ENCODE measurements at places on chromosomes 7 and 10.

DNA sequence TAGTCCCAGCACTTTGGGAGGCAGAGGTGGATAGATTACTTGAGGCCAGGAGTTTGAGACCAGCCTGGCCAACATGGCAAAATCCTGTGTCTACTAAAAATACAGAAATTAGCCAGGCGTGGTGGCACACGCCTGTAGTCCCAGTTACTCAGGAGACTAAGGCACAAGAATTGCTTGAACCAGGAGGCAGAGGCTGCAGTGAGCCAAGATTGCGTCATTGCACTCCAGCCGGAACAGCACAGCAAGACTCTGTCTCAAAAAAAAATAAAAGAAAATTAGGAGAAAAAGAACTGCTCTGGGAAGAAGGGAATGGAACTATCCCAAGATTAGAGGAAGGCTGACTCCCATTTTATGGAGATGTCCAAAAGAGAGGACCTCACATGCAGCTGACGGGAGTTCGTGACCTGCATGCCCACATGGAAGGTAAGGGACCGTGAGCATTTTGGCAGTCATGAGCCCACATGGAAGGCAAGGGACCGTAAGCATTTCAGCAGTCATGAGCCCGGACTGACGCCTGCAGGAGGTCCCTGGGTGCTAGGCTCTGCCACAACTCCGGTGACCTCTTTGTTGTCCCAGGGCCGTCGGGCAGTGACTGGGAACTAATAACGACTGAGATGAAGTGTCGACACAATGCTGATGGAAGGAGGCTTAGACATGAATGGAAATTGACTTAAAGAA, 18.6 kb upstream of the GTPBP4 start:
- no peak for DNase-seq

GRCh38 chr7:31687024-31687748, at the start of gene PPP1R17:
Gene PPP1R17 (plus strand): TSS chr7:31687215. CDS start chr7:31692442, 5,227 bp downstream.
- DNase-seq, result no peak

DNA sequence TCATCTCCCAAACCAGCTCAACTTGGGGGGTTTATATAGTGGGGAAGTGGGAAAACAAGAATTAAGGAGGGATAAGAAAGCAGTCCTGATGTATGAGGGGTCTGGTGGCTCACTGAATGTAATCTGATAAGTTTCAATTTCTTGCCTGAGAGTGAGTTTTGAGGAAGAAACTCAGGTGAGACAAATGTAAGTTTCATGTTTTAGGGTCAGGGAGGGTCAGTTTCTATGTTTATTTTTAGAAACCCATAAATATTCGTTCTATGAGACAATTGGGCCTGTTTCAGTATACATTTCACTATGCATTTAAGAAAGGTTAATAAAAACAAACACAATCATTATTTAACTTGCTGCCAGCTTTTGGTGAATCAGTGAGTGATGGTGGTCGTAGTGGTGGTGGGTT, 128.0 kb upstream of the MBL2 start:
- DNase-seq, result no peak

DNA sequence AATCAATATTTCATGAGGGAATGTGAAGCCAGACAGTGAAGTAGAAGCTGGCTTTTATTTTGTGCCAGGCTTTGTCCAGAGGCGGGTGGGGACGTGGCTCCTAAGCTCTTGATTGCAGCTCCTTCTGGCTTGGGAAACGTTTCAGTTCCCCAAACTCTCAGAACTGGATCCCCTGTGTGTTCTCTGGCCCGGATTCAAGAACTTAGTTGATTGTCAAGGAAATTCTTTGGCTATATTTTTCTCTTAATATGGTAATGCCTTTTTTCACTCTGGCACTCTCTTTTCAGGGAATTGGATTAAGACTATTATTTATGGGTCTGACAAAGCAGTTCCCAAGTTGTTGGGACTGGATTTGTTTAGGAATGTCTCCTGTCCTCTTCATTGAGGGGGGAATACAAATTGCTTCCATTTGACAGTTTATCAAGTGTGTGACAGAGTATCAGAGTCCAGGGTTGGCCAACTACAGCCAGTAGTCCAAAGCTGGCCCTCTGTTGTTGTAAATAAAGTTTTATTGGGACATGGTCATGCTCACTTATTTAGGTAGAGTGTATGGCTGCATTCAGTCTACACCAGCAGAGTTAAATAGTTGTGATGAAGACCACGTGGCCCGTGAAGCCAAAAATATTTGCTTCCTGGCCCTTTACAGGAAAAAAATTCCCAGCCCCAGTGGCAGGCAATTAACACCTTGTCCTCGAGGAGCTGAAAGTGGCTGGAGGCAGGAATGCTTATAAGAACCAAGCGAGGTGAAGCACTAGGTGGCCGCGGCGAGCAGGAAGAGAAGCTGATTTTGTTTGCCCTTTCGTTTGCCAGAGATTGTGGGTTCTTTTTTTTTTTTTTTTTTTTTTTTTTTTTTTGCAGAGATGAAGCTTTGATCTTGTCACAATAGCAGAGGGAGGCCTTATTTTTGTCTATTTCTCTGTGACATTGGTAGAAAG, 34.3 kb downstream of the HTRA1 start:
- DNase-seq, result peak; percentile 65

DNA sequence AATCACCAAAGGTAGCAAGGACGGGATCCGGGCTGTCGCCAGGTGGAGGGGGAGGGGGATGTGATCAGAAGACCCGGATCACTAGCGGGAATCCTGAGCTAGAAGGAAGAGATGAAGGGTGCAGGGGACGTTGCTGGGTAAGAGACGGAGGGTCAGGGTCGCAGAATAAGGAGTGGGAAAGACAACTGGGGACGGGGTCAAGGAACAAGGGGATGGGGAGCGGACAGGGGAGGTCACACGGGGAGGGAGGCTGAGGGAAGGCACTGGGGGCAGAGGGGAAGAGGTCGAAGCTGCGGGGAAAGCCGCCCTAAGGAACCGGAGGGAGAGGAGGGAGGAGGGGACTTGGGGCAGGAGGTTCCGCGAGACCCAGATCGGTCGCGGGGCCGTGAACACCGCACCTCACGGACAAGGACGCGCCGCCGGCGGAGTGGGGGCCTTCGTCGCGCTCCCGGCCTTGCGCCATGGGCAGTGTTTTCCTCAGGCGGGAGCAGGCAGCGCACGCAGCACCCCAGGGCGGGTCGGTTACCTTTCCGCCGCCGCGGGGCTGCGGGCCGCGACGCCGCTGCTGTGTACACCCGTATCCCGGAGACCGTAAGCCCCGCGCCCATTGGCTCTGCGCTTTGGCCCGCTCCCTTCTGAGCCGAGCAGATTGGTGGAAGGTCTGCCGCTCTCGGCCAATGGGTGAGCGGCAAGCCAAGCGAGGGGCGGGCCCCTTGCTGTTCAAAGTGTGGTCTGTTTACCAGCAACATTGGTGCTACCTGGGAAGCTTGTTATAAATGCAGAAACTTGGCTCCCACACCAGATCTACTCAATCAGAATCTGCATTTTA, at the start of gene CFAP43:
TSS of gene CFAP43 (minus strand) at position 581 of the 829 bp plus-strand sequence. CDS start at position 463, 118 bp downstream.
- peak; percentile 84 for DNase-seq

DNA sequence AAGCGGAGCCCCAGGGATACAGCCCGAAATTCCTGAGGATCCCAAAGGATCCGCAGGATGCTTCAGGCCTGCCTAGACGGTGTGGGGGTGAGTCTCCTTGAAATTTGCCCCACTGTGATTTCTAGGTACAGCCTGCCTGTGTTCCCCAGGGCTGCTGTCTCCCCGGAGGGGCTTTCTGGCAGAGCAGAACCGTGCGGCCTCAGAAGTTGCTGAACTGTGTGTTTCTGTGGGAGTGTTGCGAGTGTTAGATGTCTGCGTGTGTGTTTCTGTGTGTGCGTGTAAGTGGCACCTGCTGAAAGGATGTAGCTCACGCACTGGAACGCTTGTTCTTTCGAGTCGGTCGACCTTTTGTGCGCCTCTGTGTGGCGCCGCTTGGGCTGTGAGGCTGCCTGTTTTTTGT, 27.8 kb upstream of the ZNF273 start:
- no peak for DNase-seq

DNA sequence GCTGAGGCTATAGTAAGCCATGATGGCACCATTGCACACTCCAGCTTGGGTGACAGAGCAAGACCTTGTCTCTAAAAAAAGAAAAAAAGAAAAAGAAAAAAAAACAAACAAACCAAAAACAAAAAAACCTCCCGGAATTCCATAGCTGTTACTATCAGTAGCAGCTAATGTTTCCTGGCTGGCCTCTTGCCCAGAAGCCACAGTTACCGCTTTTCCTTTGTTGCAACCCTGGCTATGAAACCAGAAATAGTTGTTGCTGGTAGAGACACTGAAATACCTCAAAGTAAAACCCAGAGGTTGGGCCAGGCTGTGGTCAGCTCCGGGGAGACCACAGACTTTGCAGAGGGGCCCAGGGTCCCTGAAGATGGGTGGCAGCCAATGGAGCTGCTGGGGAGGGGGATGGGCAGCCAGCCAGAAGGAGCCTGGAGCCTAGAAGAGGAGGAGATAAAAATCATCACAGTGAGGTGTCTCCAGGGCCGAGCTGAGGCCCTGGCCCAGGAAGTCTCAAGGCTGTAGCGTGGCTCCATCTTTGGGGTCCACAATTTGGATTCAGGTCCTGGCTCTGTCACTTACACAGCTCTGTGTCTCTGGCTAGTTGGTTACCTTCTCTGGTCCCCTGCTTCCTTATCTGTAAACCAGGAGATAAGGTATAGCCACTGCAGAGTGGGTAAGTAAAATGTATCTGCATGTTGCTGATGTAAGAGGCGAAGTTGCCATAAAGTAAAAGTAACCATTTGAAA, 3.4 kb upstream of the CHST12 start:
- DNase-seq, result peak; percentile 98

GRCh38 chr10:32144817-32145688, 88.8 kb upstream of the KIF5B start:
- DNase-seq, result no peak

- DNase-seq, result no peak
These were observed 8.5 kb downstream of the AKR1B15 start for GRCh38 chr7:134557391-134557790.

DNA sequence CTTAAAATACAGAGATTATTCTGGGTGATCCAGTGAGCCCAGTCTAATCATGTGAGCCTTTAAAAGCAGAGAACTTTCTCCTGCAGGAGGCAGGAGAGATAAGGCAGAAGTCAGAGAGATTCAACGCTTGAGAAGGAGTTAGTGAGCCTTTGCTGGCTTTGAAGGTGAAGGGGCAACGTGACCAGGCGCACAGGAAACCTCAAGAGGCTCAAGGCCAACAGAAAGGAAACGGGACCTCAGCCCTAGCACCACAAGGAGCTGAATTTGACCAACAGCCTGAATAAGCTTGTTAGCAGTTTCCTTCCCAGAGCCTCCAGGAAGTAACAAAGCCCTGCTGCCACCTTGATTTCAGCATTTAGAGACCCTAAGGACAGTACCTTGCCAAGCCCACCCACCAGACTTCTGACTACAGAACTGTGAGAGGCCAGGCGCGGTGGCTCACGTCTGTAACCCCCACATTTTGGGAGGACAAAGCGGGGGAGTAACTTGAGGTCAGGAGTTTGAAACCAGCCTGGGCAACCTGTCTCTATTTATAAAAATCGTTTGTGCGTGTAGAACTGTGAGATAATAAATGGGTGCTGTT, 87.3 kb upstream of the KAT6B start:
- no peak for DNase-seq

GRCh38 chr7:41538810-41539724, 163.8 kb downstream of the INHBA start:
- peak; percentile 26 for DNase-seq

DNA sequence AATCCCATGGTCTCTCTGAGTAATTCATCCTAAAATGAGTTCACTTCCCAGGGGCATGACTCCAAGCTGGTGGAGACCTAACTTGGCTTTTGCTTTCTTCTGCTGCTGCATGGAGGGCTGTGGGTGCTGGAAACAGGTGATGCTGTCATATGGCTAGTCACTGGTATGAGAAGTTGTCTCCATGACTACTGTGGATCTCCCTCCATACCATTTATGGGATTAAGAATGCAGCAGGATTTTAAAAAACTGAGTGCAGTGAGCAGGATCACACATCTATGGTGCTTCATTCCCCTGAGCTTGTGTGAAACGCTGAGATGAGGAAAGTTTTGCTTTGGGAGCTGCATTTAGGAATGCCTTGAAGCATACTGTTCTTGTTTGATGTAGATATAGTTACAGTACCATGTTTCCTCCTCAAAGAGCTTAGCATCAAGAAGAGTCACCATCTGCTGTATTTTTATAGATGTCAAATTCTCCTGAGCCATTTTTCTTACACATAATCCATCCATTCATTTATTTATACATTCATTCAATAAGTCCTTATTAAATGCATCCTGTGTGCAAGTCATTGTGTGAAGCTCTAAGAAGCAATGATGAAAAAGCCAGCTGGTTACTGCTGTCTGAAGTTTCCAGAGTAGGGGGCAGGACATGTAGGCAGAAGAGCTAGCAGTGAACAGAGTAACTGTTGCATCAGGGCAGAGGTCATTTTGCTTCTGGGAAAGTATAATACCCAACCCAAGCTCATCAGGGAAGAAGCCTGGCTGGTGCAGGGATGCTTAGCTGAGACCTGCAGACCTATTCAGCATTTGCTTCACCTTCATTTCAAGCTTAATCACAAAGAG, 534.8 kb downstream of the AUTS2 start:
- no peak for DNase-seq

GRCh38 chr7:47901542-47901941, 46.7 kb downstream of the PKD1L1 start:
- DNase-seq, result no peak

DNA sequence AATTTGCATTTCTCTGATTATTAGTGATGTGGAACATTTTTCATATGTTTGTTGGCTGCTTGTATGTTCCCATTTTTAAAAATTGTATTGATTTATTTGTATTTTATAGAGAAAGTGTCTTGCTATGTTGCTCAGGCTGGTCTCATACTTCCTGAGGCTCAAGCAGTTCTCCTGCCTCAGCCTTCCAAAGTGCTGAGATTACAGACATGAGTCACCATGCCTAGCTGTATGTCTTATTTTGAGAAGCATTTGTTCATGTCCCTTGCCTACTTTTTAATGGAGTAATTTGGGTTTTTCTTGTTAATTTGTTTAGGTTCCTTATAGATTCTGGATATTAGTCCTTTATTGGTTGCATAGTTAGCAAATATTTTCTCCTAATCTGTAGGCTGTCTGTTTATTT, 214.2 kb upstream of the KAT6B start:
- DNase-seq, result no peak
